ENCODE measurements at places on chromosomes 4 and X. TPM values are rescaled to one million over a fixed set of nuclear protein-coding genes. Genes with fewer than 3 reads are reported as not detected.

DNA sequence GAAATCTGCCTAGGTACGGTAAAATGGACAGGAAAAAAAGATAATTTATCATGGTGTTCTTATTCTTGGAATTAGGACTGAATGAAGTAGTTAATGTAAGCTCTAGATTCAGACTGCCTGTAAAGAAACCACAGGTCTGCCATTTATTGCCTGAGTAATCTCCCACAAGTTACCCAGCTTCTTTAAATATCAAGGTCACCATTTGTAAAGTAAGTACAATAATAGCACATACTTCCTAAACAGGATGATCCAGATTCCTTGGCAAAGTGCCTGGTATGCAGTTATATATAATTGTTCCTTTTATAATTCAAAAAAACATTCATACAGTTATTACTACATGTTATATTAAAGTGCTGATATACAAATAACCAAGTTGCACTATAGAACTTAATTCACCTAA is 368.6 kb downstream of the HNRNPD start:
- DNase-seq: no peak

The HTN3 gene
- not detected for total RNA-seq

GRCh38 chrX:68440442-68440841 is 7.1 kb upstream of the OPHN1 start:
- no peak for DNase-seq

The SOWAHD gene
- total RNA-seq: 3.2 TPM

- DNase-seq: no peak
Measured at GRCh38 chr4:54588404-54588803, 69.4 kb upstream of the KIT start.

DNA sequence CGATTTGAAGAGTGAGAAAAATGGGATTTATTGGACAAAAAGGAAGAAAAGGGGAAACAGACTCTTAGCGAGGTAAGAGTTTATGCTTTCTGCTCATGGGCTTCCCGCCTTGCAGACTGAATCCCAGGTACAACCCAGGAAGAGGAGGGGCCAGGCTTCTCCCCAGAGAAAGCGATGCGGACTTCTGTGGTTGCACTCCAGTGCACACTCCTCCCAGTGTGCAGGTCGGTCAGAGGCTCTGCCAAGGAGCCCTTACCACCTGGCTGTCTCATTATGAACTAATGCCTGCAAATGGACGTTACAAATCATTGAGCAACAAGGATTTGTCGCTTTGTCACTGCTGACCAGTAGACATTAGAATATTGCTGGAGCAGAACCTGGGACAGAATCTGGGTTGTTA is 39.9 kb upstream of the GLRA2 start:
- DNase-seq: no peak

- DNase-seq: peak; percentile 36
Measured at GRCh38 chrX:101078716-101079598, at the start of gene TMEM35A. TMEM35A (plus strand) TSS chrX:101078879; CDS start chrX:101079003, 124 bp downstream.

GRCh38 chrX:153445856-153446635 is at the start of gene TREX2:
TREX2 (minus strand) TSS chrX:153446056; CDS start chrX:153445430, 626 bp downstream.
- DNase-seq: peak; percentile 60

The HELT gene
- 0.96 TPM for total RNA-seq

DNA sequence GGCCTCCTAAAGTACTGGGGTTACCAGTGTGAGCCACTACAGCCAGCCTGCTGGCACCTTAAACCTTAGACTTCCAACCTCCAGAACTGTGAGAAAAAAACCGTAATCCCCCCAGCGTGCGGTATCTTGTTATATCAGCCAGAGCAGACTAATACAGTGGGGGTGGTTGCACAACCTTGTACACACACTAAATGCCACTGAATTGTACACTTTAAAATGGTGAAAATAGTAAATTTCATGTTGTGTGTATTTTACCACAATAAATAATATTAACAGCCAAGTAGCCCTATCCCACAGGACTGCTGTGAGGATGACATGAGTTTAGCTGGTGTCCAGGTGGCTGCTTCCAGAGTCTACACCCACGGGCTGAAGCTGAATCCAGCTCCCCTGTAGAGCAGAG is 38.8 kb downstream of the ZBTB49 start:
- DNase-seq: no peak

The KCTD8 gene
- total RNA-seq: 1.4 TPM

The SHROOM4 gene
- 9.7 TPM for total RNA-seq

The HERC3 gene
- 2.0 TPM for total RNA-seq

DNA sequence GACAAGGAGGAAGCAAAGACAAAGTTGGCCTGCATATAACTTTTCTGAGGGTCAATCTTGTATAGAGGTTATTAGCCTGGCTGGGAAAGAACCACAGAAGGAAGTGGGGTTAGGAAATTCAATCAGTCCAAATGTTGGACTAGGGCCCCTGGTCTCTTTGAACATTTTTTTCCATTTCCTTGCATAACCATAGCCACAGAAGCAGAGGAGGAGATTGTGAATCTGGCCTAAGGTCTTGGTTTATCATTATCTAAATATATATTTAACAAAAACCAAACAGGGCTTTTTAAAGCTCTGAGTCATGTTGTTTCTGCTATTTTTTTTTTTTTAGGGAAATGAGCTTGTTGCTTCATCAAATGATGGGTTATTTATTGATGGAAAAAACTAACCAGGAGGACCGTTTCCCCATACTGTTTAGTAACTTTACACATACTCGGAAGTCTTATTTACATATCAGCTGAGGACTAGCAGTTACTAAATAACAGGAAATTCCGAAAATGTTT is 97.7 kb upstream of the ACSL4 start:
- no peak for DNase-seq

GRCh38 chr4:81818385-81818920 is 346.7 kb upstream of the RASGEF1B start:
- no peak for DNase-seq

The DNAAF6 gene
- not detected for total RNA-seq

GRCh38 chrX:102934624-102935023 is 2.4 kb upstream of the RAB40AL start:
- DNase-seq: peak; percentile 52

DNA sequence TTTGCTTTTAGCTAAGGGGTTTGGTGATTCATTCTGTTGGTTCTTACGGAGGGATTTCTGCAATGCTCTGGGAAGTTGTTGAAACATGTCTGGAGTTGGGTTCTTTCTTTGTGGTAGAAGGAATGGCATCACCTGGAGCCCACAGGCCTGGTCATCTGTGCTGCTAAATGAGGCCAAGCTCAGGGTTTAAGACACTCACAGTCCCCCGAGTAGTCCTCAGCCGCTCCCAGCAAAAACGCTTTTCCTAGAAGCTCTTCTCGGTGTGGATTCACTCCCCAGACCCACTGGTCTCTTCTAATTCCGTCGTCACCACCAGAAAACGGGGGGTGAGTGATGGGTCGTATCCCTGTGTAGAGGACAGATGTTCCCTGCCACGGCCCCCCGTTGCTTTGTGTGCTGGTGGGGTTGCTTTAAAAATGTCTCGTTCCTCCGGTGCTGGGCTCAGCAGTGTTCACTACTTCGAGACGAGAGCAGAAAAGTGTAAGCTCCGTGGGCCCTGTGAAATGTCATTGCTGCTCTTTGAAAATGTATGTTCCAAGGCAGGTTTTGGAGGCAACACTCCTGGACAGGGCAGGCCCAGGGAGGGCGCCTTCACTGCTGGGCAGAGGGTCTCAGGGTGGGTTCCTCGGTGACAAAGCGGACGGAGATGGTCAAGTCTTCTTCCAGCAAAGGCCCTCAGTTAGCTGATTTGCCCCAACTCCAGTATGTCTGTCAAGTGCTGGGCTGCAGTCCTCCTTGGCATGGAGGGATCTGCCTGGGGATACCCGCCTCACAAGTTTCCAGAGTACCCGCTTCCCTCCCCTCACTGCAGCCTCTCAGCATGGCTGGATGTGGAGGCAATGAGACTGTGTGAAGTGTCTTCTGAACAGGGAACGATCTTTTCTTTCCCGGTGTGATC is 37.3 kb downstream of the PSAPL1 start:
- no peak for DNase-seq

- DNase-seq: no peak
Measured at GRCh38 chrX:7019555-7019954, 128.0 kb upstream of the STS start.

The CBLL2 gene
- total RNA-seq: not detected

DNA sequence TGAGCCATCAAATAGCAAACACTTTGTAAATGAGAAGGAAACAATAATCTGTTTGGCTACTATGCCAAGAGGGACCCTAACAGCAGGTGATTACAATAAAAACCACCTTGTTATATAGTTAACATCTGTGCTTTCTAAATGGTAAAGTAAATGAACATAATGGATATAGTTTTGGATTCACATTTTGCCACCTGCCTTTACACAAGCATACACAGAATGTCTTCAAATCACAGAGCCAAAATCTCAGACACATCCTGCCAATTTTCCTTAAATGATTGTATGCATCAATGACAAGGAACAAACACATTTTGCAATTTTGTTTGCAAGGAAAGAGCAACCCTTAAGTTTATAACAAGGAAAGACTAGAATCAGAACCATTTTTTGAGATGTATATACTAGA is 334.2 kb downstream of the FSTL5 start:
- no peak for DNase-seq

DNA sequence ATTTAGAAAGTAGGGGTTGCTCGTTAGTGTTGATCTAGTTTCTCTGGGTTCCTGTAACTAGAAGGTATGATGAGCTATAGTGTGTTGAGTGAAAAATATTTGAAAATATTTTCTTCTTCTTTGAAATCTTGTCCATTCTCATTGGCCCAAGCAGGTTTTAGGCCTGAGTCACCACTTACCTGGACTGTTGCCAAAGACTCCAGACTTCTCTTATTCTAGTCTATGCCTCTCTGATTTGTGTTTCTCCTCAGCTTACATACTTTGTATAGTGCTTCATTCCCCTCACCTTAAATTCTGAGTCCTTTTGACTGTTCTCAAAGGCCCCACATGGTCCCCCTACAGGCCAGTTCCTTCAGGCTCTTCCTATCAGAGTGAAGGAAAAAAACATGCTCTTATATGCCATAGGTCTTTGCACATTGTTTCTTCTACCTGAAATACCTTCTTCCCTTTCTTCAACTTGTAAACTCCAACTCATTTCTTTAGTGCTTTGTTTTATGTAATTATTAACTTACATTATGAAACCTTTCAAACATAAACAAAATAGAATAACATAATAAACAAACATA is 258.2 kb downstream of the PPP1R2C start:
- no peak for DNase-seq

DNA sequence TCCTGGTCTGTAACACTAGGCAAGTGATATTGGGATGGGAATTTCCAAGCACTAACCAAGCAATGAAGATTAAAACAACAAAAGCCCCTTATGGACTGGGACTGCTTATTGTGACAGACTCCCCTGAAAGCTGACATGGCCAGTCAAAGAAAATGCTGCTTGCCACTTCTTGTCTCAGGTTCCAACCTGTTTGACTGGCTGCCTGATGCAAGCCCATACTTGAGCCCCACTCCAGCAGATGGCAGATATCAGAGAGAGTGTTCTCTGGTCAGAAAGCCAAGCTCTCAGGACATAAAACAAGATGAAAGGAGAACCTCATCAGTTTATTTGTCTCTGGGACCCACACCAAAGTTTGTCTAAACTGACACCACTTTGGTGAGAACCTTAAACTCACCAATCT is 15.5 kb upstream of the IGBP1 start:
- DNase-seq: no peak

DNA sequence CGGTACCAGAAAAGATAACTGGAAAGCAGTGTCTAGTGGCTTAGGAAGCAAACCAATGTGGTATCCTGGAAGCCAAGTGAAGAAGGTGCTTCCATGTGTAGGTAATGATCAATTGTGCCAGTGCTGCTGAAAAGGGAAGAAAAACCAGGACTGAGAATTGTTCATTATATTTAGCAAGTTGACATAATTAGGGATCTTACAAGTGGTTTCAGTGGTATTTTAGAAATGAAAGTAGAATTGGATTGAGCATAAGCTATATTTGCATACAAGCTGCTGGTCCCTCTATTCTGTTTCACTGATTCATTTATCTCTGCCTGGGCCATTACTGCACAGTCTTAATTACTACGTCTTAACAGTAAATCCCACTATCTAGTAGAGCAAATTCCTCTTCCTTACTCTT is 32.3 kb downstream of the PRDM8 start:
- DNase-seq: no peak
